Progenitor cell of endocrine pancreas (in vitro differentiated cells): ENCODE measurements at places on chromosomes 4 and X. TPM values are rescaled to one million over a fixed set of nuclear protein-coding genes. Genes with fewer than 3 reads are reported as not detected.

The PGK1 gene
- total RNA-seq, result 156 and 162 TPM in 2 replicates

- no peak for DNase-seq
- H3K4me3 ChIP-seq, result no peak overlapping the region
- no peak overlapping the region for H3K27ac ChIP-seq
- H3K36me3 ChIP-seq, result no peaks in the 10 kb centered on the region
Observed at GRCh38 chr4:68432320-68432719, 14.9 kb upstream of the TMPRSS11E start.

The NXF3 gene
- total RNA-seq, result not detected in 2 replicates

DNA sequence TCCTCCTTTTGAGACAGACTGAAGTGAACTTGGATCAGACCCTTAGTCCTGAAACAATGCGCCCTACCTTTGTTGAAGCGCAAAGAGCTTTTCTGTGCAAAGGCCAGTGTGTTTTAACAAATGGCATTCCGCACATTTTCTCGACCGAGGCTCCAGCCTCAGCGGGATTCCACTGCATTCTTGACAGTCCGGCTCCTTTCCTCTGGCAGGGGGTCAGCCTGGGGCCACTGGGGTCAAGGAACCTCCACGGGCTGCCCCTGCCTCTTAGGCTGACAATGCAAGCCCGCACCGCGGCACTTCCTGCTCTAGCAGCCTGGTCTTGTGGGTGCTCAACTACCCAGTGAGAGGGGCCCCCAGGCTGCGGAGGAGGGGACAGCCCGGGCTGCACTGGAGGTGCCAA is 47.2 kb upstream of the TFDP3 start:
- no peaks in the 10 kb centered on the region for H3K36me3 ChIP-seq
- peak overlapping the region; percentile 87 for H3K27ac ChIP-seq
- no peak overlapping the region for H3K4me3 ChIP-seq
- peak; percentile 53 for DNase-seq
- peaks cover 22% of the 10 kb centered on the region for H3K4me1 ChIP-seq
- H3K27me3 ChIP-seq, result no peaks in the 10 kb centered on the region

The SUPT20HL2 gene
- not detected in 2 replicates for total RNA-seq

The TRIM2 gene
- 52.5 and 59.6 TPM in 2 replicates for total RNA-seq

DNA sequence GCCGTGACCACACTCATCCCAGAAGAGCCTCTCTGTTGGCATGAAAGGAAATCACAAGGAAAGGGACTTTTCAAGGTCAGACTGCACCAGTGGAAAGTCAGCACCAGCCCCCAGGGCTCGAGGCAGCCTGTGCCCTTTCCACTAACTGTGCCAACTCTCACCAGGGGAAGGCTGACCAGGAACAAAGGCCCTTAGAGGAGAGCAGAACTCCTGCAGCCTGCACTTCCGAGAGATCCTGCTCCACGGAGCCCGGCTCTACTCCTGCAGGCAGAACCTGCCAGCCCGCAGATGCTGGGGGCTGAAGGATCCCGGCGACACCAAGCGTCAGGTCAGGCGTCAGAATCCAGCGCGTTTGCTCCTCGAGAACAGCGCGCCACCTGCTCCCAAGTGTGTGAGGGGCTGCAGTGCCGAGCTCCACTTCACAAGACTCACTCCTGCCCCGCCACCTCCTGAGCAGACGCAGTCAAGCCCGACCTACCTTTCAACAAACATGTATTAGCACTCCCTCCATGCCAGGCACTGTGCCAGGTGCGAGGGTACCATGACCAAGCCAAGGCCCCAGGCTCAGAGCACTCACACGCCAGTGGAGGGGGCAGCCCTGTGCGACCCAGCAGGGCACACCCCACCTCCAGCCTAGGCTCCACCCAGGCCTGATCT is 13.6 kb upstream of the HELT start:
- peaks cover 86% of the 10 kb centered on the region for H3K27me3 ChIP-seq
- peak overlapping the region; percentile 17 for H3K27ac ChIP-seq
- no peak for DNase-seq
- H3K4me3 ChIP-seq, result peak overlapping the region; percentile 53
- H3K36me3 ChIP-seq, result no peaks in the 10 kb centered on the region

DNA sequence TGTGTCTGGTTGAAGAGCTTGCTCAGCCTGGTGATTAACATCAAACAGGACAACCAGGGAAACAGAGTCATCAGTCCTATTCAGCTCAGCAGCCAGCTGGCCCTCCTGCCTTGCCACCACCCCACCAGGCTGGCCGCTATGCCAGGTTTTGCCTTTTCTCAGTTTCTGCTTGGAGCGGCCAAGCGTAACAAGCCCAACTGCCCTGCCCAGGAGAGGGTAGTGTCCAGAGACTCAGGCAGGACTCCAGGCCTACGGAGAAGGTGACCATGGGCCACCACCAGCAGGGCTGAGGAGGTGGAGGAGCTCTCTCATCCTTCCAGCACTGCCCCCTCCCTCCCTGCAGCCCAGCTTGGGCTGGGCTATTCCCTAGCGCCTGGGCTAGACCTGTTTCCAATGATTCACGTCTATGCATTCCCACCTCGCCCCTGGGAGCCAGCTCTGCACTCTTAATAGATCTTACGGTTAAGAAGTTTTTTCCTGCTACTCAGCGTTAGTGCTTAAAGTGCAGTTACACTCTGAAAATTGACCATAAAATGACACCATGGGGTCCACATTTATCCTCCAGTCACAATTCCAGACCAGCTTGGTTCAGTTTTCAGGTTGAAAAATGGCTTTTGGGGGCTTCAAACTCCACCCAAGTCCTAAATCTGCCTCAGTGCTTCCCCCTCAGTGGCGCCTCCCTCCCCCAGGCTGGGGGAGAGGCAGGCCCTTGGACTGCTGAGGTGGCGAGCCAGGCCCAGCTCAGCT is 124.0 kb upstream of the PJA1 start:
- DNase-seq, result no peak
- H3K4me1 ChIP-seq, result peaks cover 13% of the 10 kb centered on the region
- no peak overlapping the region for H3K27ac ChIP-seq

GRCh38 chr4:168095776-168096406 is 3.6 kb downstream of the ANXA10 start:
- H3K36me3 ChIP-seq, result no peaks in the 10 kb centered on the region
- no peaks in the 10 kb centered on the region for H3K27me3 ChIP-seq
- no peak overlapping the region for H3K27ac ChIP-seq
- H3K4me3 ChIP-seq, result no peak overlapping the region
- H3K4me1 ChIP-seq, result peaks cover 5% of the 10 kb centered on the region

The RADX gene
- total RNA-seq, result 9.9 and 10.0 TPM in 2 replicates

The SYP gene
- total RNA-seq, result 10.1 and 11.4 TPM in 2 replicates

- H3K4me3 ChIP-seq, result no peak overlapping the region
- H3K27ac ChIP-seq, result no peak overlapping the region
- no peaks in the 10 kb centered on the region for H3K36me3 ChIP-seq
- no peak for DNase-seq
- H3K27me3 ChIP-seq, result no peaks in the 10 kb centered on the region
Observed at GRCh38 chr4:143285696-143286437, 50.8 kb upstream of the GAB1 start.

DNA sequence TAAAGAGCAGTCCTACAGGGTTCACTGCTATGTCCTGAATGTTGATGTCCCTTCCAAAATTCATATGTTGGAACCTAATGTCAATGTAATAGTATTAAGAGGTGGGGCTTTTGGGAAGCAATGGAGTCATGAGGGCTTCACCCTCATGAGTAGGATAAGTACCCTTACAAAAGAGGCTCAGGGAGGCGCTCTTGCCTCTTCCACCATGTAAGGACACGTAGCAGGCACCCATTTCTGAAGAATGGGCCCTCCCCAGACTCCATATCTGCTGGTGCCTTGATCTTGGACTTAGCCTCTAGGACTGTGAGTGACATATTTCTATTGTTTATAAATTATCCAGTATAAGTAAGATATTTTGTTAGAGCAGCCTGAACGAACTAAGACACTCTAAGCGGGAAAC is 15.8 kb downstream of the MED28 start:
- H3K36me3 ChIP-seq, result peaks cover 32% of the 10 kb centered on the region
- H3K27ac ChIP-seq, result no peak overlapping the region
- no peaks in the 10 kb centered on the region for H3K4me1 ChIP-seq
- H3K27me3 ChIP-seq, result no peaks in the 10 kb centered on the region
- no peak for DNase-seq

DNA sequence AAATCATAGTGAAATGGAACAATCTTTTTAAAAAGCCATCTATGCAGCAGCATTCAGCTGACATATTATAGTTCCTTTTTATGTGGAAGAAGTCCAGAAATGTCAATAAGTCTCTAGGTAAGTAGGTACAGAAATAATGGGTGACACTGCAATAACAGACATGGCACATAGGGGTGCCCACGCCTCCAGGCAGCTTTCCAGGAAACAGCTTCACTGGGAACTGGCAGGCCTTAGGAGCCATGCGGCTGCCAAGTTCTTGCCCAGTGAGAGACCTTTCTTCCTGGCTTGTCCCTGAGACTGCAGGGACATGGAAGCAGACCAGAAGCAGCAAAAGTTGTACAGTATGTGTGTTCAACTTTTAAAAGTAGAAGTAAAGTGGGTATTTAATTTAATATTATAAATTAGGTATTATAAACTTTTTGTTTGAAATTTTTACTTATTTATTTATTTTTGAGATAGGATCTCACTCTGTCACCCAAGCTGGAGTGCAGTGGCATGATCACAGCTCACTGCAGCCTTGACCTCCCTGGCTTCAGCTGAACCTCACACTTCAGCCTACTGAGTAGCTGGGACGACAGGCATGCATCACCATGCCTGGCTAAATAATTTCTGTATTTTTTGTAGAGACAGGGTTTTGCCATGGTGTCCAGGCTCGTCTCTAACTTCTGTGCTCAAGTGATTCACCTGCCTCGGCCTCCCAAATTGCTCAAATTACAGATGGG is 12.1 kb upstream of the ETNPPL start:
- no peak overlapping the region for H3K27ac ChIP-seq
- H3K36me3 ChIP-seq, result no peaks in the 10 kb centered on the region
- H3K4me3 ChIP-seq, result no peak overlapping the region
- no peaks in the 10 kb centered on the region for H3K27me3 ChIP-seq
- H3K4me1 ChIP-seq, result no peaks in the 10 kb centered on the region

The HHIP gene
- 0.22 and 0.44 TPM in 2 replicates for total RNA-seq

DNA sequence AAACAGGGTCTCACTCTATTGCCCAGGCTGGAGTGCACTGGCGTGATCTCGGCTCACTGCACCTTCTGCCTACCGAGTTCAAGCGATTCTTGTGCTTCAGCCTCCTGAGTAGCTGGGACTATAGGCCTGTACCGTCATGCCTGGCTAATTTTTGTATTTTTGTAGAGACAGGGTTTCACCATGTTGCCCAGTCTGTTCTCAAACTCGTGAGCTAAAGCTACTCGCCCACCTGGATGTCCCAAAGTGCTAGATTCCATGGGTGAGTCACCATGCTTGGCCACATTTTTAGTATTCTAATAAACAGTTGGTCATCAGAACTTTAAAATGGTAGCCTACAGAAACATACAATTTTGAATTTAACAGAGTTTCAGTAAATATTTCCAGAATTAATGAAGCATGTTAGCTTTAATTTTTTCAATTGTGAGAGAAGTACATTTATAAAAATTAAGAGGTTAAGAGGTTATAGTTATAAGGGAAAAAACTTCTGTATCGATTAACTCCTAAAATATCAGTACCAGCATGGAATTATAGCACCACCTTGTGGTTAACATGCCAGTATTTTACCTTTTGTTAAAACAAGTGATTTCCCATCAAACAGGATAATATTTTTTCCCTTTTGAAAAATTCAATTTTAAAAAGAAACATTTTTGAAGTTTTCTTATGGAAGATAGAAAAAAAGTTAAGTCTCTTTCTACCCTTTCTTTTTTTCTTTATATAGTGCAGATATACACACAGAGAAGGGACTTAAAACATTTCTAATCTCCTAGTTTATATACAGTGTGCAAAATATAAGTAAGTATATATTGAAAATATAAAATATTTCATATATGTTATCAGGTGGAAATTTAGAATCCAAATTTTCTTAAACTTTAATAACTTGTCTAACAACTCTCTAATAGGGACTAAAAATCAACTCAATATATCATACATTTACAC is 35.4 kb downstream of the CEP44 start:
- DNase-seq, result no peak
- no peak overlapping the region for H3K4me3 ChIP-seq
- H3K27me3 ChIP-seq, result peaks cover 3% of the 10 kb centered on the region
- no peak overlapping the region for H3K27ac ChIP-seq

DNA sequence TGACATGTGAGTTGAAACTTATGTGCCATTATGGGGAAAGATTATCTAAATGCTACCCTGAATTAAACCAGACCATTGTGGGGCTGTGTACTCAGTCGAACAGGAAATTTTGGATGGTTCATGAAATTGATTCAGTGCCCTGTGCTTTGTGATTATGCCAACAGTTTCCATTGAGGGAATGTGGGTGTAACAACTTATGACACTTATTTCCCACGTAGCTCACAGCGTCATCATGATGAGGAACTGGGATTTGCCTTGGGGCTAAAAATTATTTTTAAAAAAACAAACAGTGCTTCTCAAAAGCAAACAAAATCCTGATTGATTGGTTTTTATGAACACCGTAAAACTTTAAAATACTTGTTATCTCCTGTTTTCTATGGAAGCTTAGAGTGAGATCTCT is 8.3 kb upstream of the CLTRN start:
- no peak overlapping the region for H3K27ac ChIP-seq
- no peak overlapping the region for H3K4me3 ChIP-seq
- H3K36me3 ChIP-seq, result no peaks in the 10 kb centered on the region

GRCh38 chr4:140102421-140102820 is 51.6 kb downstream of the MAML3 start:
- H3K4me3 ChIP-seq, result no peak overlapping the region
- H3K27me3 ChIP-seq, result no peaks in the 10 kb centered on the region
- DNase-seq, result no peak

- no peaks in the 10 kb centered on the region for H3K27me3 ChIP-seq
- no peaks in the 10 kb centered on the region for H3K36me3 ChIP-seq
- no peak for DNase-seq
- H3K4me3 ChIP-seq, result no peak overlapping the region
Observed at GRCh38 chrX:44332437-44332836, 11.0 kb downstream of the EFHC2 start.

The GEMIN8 gene
- total RNA-seq, result 22.7 and 25.4 TPM in 2 replicates

DNA sequence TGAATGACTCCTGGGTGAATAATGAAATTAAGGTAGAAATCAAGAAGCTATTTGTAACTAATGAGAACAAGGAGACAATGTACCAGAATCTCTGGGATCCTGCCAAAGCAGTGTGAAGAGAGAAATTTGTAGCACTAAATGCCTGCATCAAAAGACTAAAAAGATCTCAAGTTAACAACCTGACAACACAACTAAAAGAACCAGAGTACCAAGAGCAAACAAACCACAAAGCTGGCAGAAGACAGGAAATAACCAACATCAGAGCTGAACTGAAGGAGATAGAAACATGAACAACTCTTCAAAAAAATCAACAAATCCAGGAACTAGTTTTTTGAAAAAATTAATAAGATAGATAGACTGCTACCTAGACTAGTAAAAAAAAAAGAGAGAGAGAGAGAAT is 8.4 kb downstream of the CFAP299 start:
- no peak for DNase-seq
- H3K27ac ChIP-seq, result no peak overlapping the region
- H3K27me3 ChIP-seq, result peaks cover 44% of the 10 kb centered on the region
- no peaks in the 10 kb centered on the region for H3K4me1 ChIP-seq
- no peak overlapping the region for H3K4me3 ChIP-seq

The RGS12 gene
- 102 and 106 TPM in 2 replicates for total RNA-seq

The ARSJ gene
- total RNA-seq, result 0.46 and 0.75 TPM in 2 replicates

DNA sequence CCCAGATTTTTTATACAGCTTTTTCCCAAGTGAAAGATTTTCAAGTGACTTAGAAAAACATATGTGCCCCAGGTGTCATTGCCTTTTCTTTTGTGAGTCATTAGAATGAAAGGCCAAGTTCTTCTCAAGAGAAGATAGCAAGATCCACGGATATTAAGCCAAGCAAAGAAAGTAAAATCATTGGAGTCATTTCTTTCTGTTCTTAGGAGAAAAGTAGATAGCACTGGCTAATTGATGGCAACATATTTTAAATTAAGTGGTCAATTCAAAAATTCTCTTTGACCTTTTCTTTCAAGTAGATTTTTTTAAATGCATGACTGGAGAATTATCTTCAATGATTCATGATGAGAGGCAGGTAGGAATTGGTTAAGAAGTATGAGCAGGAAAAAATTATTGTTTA is 94.4 kb downstream of the HHIP start:
- no peak overlapping the region for H3K4me3 ChIP-seq
- H3K27ac ChIP-seq, result no peak overlapping the region
- no peak for DNase-seq

The SLC9B1 gene
- total RNA-seq, result 0.75 and 0.79 TPM in 2 replicates
